Stimulated activated CD4-positive, alpha-beta T cell treated with anti-CD3 and anti-CD28 coated beads, TNF-alpha, amount 100 ng/mL, for 48 hours (primary cell): ENCODE measurements at places on chromosomes 3 and 15.

- DNase-seq = no peak
Observed at GRCh38 chr3:57966829-57967228, 41.4 kb upstream of the FLNB start.

DNA sequence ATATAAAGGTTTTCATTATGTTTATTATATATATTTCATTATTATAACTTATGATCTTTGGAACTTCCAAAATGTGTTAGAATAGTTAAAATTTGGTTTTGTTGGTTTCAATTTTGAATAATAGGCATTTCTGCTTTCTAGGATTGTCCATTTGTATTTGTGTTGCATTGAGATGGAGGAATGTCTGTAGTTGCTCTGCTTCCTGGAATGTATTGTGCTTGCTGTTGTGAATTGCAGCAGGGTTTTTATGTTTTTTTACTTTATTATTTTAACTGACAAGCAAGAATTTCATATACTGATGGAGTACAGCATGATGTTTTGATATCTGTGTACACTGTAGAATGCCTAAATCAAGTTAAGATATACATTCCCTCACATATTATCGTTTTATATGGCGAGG is 247.4 kb downstream of the XXYLT1 start:
- no peak for DNase-seq

GRCh38 chr15:85496151-85496550 is 115.7 kb downstream of the AKAP13 start:
- no peak for DNase-seq

DNA sequence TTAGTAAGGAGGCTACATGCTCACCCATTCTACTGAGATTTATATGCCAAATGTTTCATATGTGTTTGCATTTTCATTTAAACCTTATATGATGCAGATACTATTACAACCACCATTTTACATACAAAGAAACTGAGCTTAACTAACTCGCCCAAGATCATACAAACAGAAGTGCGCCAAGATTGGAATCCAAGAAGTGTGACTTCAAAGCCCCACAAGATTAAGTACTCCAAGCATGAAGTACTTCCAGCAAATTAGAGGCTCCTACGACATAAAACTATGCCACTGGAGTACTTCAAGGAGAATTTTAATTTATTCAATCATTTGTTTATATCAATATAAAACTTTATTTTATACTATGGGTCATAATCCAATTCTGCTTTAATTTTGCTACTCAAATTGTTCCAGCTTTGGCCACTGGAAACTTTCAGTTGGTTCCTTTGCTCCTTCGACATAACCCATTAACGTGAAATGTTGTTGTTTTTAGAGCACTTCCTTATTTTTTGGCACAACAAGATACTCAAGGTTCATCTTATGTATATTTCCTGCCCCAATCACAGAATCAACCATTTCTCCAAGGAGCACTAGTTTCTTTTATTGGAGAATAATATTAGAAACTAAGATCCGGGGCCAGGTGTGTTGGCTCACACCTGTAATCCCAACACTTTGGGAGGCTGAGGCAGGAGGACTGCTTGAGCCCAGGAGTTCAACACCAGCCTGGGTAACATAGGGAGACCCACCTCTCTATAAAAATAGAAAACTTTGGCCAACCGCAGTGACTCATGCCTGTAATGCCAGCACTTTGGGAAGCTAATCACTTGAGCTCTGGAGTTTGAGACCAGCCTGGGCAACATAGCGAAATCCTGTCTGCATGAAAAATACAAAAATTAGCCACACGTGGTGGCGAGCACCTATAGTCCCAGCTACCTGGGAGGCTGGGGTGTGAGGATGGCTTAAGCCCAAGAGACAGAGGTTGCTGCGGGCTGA is 10.4 kb downstream of the INO80 start:
- no peak for DNase-seq

DNA sequence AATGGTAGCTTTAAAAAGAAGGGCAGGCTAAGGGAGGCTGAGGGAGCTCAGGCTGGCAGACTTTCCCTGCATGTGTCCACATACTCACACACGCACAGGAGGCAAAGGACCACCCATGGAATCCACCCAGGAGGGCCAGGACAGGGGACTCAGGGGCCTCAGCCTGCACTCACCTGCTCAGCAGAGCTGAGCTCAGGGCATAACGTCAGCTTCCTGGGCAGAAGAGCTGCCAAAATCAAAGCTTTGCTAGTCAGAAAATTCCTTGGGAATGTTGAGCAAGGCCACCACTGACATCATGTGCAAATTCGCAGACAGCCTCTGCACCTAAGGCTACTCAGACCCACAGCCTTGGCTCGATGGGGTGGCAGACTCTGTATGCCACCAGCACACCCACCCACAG is 16.4 kb upstream of the ALAS1 start:
- no peak for DNase-seq
